ENCODE measurements at places on chromosomes 3 and 15.

DNA sequence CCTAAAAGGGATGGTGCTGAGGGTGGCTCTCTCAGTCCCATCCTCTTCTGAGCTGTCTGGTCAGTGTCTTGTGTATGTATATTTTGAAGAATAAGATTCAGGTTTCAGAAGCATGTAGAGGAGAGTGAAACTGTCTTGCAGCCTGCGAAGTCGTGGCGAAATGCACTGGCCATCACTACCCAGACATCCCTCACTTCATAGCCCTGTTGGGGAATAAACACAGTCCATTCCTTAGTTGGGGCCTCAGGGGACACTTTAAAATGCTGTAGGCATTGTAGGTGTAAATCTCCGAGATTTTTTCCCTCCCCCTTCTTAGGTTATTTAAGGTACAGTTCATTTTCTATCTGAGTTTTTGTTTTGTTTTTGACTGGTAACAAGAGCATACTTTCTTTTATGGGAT is 93.8 kb downstream of the DNASE1L3 start:
- no peak for DNase-seq

DNA sequence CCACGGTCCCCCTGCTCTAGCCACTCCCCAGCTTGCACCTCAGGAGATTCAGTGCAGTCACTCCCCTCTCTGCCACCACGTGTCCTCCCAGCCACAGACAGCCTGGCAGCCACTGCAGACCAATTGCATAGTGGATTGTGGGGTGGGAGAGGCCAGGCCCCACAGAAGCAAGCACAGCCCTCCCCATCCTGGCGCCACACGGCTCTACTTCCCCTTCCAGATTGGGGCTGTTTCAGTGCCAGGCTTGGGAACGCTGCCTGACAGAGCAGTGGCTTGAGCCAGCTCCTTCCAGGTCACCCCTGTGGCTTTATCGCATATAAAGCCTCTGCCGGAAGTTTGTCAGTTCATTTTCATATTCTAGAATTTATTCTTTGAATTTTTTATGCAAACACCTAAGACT is 90.7 kb downstream of the TMEM266 start:
- no peak for DNase-seq

DNA sequence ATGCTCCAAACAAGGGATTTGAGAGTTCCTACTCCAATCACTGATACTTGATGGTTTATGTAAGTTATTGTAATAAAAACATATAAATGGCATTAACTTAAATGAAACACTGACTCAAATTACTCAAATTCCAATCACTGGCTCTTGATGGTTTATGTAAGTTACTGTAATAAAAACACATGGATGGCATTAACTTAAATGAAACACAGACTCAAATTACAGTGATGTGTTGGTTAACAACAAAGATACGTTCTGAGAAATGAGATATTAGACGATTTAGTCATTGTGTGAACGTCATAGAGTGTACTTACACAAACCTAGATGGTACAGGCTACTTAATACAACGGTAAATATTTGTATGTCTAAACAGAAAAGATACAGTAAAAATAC is 6.6 kb downstream of the MOBP start:
- DNase-seq: no peak

DNA sequence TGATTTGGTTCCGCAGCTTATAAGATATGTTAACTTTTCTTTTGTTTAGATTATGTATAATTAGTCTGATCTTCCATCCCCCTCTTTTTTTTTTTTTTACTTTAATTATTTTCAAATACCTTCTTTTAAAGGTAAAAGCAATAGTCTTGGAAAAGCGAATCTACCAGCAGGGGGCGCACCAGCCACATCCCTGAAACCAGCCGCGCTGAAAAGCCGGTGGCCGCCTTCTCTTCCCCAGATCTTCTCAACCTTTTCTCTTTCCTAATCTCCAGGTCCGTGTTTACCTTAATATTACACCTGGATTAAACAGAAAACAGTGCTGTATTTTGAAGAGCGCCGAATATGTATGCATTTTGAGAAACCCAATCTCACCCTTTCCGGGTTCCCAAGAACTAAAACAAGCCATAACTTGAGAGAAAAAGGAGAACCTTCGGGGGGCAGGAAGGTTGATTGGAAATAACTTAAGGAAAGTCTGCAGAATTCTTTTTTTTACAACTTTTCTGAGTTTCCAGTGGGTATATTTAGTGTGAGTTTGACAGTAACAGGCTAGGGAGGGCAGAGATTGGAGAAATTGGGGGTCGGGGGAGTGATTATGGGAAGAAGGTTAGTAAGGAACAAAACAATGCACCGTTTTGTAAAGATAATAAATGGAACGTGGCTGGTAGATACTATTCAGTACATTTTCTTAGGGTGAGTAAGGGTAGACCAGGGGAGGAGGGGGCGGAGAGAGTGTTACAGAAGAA is 2.0 kb upstream of the SOX2 start:
- DNase-seq: peak; percentile 33

DNA sequence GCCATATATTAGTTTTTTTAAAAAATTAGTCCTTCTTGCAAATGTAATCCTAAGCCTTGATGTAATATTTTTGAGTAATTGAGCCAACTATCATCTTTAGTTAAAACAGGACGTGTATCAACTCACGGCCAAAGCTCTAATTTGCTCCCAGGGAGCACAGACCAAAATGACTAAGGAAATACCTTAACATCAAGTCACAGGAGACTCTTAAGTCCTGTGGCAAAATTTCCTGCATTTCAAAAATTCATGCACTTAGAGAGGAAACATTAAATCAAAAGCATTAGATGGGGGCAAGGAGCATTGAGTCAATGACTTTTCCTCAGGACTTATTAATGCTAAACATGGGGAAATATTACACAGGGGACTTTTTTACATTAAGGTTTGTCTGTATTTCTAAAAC is 276.0 kb downstream of the MFSD1 start:
- DNase-seq: no peak

DNA sequence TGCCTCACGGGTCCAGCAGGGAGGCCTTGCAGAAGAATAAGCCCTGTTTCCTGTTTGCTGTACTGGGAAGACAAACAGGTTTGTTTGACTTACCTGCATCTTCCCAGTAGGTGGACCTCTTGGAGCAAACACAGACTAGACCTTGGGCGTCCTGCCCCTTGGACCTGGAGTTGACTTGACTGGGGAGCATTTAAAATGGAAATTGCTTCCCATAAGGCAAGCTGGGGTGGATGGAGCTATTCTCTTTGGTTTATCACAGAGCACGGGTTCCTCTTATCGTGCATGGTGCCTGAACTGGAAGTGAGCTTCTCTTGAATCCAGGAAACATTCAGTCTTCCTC is 151.4 kb downstream of the RPLP1 start:
- DNase-seq: no peak

DNA sequence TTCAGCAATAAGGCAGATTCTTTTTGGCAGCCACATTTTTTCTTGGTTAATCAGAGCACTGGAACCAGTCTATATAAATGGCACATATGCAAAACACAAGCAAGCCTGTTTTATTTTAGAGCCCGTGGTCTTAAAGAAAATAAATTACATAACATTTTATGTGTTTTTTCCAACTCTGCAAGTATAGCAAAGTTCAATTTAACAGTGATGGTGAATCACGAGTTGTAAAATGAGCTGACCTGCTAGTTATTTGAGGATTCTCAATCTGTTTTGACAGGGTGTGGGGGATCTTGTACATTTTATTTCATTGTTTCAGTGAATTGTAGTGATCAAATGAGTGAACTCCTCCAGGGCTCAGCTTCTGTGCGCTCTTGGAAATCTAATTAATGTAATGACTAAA is 2.7 kb downstream of the ARHGEF26 start:
- no peak for DNase-seq

GRCh38 chr3:194817936-194818335 is 132.3 kb downstream of the FAM43A start:
- no peak for DNase-seq

- DNase-seq: no peak
These were observed 57.7 kb downstream of the IL16 start for GRCh38 chr15:81254277-81254915.

- no peak for DNase-seq
These were observed 242.1 kb upstream of the TLE3 start for GRCh38 chr15:70339571-70340493.

DNA sequence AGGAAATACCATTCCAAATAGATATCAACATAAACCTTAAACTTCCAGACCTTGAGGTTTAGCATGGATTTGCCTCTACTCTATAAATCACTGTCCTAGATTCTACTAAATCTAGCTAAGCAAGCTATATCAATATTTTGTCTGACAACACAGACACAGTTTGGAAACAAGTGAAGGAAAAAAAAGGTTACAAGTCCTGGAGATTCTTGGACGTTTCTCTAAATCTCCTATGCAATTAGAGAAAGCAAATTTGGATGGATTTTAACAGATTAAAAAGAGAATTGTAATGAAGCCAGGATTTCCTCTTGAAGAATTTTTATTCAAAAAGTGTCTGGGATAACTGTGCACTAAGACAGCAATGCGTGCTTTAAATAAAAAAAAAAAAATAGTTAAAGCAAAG is 441.1 kb upstream of the DPH6 start:
- no peak for DNase-seq

DNA sequence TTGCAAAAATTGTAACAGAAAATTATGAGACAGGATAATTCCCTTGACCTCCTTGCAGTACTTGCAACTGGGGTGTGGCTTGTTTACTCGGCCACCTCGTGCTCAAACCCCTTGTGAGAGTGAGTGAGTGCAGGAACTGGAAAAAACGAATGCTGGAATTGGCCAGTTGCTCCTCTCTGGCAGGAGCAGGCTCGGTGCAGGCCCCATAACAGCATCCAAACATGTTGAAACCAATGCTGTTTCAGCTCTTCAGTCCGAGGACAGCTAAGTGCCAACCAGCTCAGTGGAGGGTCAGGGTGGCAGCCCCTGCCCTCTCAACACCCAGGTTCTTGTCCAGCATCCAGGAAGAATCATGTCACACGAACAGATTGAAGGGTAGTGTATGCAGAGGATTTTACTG is 36.9 kb downstream of the METTL6 start:
- DNase-seq: no peak

DNA sequence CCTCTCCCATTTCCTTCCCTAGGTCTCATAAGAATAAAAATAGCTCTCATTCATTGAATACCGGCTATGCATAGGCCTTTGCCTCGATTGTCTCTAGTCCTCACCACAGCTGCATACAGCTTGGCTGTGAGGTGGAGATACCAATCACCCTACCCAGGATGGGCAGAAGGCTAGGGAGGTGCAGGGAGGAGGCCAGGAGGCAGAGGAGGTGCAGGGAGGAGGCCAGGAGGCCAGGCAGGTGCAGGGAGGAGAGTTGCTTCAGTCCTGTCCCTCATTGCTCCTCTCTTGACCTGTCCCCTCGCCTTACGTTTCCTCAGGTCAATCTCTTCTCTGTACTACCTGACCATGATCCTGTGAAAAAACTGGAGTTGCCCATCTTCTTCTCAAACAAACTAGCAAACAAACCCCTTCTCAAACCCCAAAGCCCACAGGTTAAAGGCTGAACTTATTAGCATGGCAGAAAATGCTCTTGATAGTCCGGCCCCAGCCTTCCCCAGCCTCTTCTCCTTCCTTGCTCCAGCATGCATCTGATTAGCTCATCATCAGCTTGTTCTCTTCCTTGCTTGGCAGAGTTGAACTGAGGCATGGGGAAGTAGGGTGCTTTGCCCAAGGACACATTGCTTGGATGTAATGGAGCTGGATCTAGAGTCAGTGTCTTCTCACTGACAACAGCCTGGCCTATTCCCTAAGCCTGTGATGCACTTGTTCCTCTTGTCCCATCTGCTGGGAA is 15.8 kb downstream of the PODXL2 start:
- no peak for DNase-seq

- no peak for DNase-seq
These were observed 263.2 kb downstream of the NR2F2 start for GRCh38 chr15:96593735-96594134.

DNA sequence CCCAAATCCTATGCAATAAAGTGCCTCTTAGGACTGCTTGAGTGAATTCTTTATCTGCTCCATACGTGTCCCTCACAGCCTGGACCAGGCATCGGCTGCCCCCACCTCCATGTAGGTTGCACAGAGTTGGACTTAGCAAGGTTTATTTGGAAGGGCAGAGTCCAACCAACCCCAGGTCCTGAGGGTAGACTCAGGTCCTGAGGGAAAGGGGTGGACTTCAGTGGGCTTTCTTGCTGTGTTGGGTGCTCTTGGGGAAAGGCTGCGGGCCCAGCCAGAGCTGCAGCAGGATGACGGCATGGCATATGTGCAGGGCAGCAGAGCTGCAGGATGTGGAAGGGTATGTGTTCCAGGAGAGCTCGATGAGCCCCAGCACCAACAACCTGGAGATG is 6.5 kb downstream of the ALG3 start:
- no peak for DNase-seq

DNA sequence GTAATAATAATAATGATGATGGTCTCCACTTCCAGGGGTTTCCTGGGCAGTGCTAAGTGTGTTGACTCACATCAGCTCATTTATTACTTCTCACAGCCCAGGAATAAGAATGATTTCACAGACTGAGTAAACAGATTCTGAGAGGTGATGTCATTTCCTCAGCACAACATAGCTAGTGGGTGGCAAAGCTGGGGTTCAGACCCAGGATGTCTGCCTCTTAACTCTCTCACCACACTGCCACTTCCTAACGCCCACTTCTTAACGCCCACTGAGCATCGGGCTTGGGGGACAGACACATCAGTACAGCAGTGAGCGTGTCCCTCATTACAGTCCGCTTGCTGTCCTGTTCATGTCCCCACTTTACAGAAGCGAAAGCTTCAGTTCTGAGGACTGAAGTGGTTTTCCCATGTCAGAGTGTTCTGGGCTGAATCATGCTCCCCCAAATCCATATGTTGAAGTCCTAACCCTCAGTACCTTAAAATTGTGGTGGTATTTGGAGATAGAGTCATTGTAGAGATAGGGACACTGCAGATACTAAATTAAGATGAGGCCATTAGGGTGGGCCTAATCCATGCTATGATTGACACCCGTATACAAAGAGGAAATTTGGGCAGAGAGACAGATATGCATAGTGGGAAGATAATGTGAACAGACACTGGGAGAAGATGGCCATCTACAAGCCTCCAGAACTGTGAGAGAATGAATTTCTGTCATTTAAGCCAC is 68.0 kb downstream of the ATP2B2 start:
- DNase-seq: no peak

Measured in KG1 (cell line).